ENCODE measurements at places on chromosomes 7 and 10.

GRCh38 chr10:125056161-125057132 lies 103.9 kb downstream of the CTBP2 start:
- DNase-seq = no peak

DNA sequence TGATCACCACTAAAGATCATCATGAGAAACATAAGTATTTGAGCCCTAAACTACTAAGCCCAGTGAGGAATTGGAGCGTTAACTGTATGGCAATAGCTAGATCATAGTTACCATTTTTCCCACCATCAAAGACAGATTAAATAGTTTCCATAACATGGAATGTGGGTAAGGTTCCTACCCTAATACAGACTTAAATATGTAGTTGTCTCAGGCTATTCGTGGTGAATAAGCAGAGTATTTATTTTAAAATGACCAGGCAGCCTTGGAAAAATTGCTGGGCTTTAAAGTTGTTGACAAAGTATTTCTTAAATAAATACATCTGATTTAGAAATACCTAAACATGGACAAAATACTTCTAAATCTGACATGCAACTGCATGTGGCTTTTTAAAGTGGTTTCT lies 106.8 kb downstream of the NT5C2 start:
- DNase-seq = no peak

DNA sequence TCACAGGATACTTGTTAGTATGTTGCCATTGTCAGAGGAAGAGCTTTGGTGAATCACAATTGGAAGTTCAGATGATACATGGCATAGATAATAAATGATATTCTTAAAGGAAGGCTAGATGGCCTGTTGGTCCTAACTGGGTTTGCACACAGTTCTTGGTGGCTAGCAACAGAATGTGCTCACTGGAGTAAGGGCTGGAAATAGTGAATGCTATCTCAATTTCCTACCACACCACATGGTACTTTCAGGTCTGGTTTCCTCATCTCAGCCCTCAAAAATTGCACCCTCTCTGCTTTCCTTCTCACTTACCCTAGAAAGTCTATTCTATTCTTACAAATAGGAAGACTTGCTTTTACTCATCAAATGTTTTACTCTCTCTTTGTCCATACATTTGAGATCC lies 622.5 kb downstream of the ANKRD7 start:
- no peak for DNase-seq

DNA sequence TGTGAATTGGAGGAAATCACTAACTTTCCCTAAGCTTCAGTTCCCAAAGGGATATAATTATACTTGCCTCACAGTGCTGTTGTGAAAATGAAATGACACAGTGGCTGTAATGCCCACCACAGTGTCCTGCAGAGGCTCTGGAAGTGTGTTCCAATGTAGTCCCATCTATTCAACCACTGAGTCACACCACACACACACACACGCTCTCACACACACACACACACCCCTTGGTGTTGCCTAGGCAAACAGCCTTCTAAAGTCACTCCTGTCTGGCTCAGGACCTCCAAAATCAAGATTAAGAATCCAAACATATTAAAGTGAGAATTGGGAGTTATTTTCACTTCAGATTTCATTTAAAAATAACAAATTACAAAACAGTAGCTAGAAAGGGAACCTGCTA lies 73.3 kb downstream of the NRCAM start:
- DNase-seq = no peak

DNA sequence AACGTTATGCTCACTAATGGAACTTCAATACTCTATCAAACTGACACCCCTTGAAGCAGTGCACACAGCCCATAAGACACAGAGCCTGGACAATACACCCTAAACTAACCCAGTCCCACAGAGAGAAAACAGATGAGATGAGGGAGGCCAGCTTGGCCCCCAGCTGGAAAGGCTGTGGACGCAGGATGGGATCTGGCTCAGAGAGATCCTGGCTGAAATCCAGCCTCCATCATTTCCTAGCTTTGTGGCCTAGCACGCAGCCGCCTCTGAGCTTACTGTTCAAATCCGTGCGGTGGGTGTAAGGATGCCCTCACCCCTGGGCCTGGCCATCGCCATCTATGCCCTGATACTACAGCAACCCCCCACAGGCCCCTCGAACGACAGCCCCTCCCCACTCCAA lies 32.7 kb downstream of the SNX8 start:
- no peak for DNase-seq

GRCh38 chr7:3431306-3431705 lies 130.3 kb downstream of the SDK1 start:
- DNase-seq = no peak

DNA sequence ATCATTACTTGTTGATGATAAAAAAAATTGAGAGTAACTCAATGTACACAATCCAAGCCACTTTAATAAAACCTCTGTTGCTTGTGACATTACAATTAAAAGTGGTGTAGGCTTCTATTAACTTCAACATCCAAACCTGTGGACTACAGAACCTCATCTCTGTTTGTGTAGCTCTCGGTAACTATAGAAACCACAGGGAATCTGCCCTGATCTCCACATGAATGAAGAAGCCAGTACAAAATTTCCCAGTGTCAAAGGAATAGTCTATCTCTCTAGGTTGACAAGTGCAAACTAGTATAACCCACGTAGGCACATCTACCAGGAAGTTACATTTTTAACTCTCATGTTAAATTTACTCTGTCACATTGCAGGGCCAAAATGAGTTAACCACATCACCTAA lies 204.3 kb downstream of the CHCHD3 start:
- no peak for DNase-seq

DNA sequence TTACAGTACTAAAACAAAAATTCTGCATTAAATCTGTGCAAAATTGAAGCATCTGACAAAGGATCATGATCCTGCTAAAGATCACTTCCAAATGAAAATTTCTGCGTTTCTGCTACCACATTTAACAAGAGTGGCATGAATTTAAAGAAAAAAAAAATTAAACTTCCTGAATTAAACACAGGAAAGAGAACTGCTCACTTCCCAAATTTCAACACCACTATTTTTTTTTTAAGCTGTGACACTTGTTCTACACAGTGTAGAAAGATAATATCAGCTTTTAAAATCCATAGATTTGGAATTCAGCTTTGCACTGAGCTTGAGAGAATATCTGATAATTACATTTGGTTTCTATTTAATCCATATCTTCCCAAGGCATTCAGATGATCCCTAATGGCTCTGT lies 73.6 kb downstream of the EPC1 start:
- no peak for DNase-seq

DNA sequence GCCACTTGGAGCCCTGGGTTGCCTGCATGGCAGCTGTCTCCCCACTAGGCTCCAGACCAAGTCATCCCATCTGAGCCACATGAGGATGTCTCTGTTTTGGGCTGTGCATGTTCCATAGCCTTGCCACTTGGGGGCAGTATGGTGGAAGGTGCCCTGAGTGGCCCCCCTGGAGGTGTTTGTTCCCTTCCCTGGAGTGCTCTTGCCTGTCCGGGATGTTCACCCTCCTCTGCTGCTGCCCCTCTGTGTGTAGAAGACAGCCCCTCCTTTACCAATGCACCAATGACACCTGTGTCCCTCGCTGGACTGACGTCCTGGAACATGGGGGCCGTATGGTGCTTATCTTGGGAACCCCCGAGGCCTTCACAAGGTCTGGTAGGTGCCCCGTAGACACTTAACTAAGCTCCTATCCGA lies 100.2 kb downstream of the ACTR3B start:
- DNase-seq = peak; percentile 81

GRCh38 chr7:115869801-115870200 lies 160.8 kb downstream of the TFEC start:
- no peak for DNase-seq

GRCh38 chr7:15867441-15867840 lies 181.0 kb upstream of the MEOX2 start:
- DNase-seq = no peak
